ENCODE measurements at places on chromosomes 5 and 9.

- no peak for DNase-seq
Measured at GRCh38 chr9:136023410-136024225, 62.4 kb upstream of the UBAC1 start.

DNA sequence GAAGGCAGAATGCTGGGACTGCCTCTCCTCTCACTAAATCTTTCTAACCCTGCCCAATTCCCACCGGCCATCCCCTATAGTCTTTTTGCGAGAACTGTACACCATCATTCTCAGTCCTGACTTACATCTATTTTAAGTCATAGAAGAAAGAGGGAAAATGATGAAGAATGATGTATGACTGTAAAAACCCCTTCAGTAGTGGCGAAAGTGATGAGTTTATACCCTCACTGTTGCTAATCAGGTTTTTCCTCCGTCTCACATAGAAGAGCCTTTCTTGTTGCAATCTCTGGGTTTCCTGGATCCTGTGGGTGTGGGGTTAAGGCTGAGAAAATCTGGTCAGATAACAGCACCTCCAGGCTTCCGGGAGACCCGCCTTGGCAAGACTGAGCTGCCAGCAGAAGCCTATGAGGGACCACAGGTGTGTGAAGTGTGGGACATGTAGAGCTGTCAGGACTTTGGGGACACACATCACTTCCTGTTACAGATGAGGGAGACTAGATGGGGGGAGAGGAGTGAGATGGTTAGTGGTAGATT lies 147.1 kb upstream of the SLC12A2 start:
- no peak for DNase-seq

GRCh38 chr5:79135790-79136553 lies 24.4 kb downstream of the BHMT start:
- no peak for DNase-seq

- no peak for DNase-seq
Measured at GRCh38 chr9:88291056-88291455, 97.2 kb upstream of the SPIN1 start.

GRCh38 chr5:52491071-52491787 lies 296.5 kb upstream of the ITGA1 start:
- no peak for DNase-seq

DNA sequence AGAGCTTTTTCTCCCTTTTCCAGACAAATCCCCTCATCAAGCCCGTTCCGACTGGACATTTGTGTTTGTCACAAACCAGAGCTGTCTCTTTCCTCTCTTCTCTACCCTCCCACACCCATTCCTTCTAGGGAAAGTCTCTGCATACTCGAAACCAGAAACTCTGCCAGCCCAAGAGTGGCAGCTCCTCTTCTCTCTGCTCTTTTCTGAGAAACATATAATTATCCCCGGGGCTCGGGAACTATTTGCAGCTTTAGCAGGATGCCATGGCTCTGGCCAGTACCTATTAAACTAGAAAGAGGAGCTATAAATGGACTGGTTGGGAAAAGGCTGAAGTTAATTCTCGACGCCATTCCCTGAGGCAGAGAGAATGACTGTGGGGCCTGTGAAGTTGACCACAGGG lies 82.6 kb downstream of the SH3PXD2B start:
- DNase-seq = no peak

DNA sequence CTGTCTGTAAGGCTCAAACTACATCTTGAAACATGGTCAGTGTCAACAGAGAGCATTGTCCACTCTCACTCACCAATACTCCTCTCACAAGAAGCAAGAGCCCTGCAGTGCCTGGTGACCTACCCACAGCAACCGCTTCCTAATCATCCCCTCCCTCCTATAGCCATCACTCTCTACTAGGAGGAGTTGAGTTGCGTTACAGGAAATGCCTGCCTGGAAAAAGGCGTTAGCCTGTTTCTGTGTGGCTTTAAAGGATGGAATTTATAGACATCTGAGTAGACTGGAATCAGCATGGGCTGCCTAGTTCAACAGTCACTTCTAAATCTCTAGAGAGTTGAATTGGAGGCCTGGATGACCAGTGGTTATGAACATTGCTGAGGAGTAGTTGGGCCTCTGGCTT lies 108.3 kb upstream of the FER start:
- DNase-seq = no peak

- no peak for DNase-seq
Measured at GRCh38 chr5:94081088-94081487, 339.7 kb upstream of the POU5F2 start.

GRCh38 chr9:264231-264630 lies 49.6 kb downstream of the DOCK8 start:
- no peak for DNase-seq

Data from GM19239 (cell line).